ENCODE measurements at places on chromosomes 11 and 22.

GRCh38 chr11:115636753-115637527, 132.7 kb upstream of the CADM1 start:
- DNase-seq = no peak

- DNase-seq = no peak
Observed at GRCh38 chr11:111417011-111417765, 38.1 kb upstream of the POU2AF1 start.

- DNase-seq = no peak
Observed at GRCh38 chr22:17086788-17087497, 2.1 kb downstream of the IL17RA start.

DNA sequence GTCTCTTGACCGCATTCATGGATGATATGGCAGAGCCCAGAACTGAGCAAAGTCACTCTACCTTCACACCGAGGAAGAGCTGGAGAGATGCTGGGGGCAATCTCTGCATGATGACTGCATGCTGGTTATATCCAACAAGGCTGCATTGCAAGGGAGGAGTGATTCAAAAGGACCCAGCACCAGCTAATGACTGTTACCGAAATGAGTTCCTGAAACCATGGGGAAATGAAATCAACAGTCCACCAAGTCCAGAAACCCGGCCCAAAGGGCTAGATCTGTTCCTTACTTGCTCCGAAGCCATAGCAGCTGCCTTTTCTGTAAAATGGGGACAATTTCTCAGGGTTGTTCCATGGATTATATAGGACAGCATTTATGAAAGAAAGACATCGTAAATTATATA, 1.2 kb upstream of the SMIM35 start:
- no peak for DNase-seq

DNA sequence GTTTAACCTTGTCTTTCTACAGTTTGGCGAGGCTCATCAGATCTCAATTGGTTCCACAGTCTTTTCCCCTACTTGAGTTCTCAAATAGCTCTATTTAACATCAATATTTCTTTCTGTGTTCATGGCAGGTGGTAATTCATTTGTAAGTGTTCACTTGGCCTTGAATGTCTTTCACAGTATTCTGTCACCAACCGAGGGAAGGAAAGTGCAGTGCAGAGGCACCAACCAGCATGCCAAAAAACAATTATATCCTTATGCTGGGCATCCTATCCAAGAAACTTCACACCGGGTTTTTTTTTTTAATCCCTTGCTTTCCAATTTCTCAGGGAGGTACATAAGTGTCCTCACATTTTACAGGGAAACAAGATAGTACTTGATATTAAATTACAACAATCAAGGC, 55.0 kb upstream of the ZC3H12C start:
- no peak for DNase-seq

Measured in activated CD8-positive, alpha-beta memory T cell treated with anti-CD3 and anti-CD28 coated beads for 1 hour (primary cell).